ENCODE measurements at places on chromosomes 12 and 14.

GRCh38 chr12:116613256-116613655, 54.1 kb downstream of the MAP1LC3B2 start:
- DNase-seq: no peak

- DNase-seq: no peak
Measured at GRCh38 chr14:30211326-30211725, 283.7 kb upstream of the PRKD1 start.

- no peak for DNase-seq
Measured at GRCh38 chr12:88496891-88497371, 83.3 kb downstream of the KITLG start.

DNA sequence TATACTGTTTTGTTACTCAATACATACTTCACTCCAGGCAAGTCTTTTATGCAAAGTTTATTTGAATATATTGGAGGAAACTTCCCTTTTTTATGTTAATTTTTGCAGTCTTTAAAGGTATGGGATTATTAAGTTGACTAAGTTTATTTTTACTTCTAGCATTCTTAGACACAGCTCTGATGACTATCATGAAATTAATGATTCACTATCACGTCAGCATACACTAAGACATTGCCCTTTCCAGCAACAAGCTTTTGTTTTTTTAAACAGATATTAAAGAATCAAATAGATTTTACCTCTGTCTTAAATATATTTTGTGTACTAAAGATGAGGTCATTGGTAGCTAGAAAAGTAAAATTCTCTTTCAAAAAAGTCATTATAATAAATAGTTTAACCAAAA, 52.1 kb downstream of the DERA start:
- DNase-seq: no peak

- DNase-seq: no peak
Measured at GRCh38 chr14:52013984-52014600, 24.7 kb downstream of the RTRAF start.

GRCh38 chr12:120905856-120906384, 1.8 kb upstream of the SPPL3 start:
- no peak for DNase-seq

- DNase-seq: no peak
Measured at GRCh38 chr12:93273834-93274564, 103.7 kb upstream of the NUDT4 start.

GRCh38 chr12:67640863-67641262, 7.7 kb upstream of the DYRK2 start:
- no peak for DNase-seq

DNA sequence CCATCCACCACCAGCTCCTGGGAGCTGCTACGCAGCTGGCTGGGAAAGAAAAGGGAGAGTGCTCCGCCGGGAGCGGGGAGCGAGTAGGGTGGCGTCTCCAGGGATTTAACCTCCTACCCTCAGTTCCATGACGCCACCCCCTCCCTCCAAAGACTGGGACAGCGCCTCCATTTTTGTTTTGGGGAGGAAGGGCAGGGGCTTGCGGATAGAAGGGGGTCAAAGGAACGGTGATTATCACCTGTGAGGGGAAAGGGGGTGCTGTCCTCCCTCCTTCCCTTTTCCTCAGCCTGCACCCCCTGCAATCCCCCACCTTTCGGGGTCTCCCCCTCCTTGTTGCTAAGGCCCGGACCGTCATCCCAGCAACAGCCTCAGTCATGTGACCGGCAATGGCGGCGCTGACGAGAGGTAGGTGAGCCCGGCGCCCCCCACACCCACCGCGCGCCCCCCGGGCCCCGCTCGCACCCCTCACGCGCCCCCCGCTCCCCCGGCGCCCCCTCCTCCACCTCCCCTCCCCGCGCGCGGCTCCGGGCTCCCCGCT, at the start of gene DTX3:
DTX3 (plus strand) TSS at position 371 of the 538 bp plus-strand sequence. CDS start 1,694 bp downstream, outside the sequence.
- DNase-seq: no peak

GRCh38 chr12:51971679-51972421, 20.4 kb downstream of the ACVR1B start:
- DNase-seq: peak; percentile 63

GRCh38 chr14:35299708-35300107, 7.5 kb downstream of the PSMA6 start:
- DNase-seq: no peak

DNA sequence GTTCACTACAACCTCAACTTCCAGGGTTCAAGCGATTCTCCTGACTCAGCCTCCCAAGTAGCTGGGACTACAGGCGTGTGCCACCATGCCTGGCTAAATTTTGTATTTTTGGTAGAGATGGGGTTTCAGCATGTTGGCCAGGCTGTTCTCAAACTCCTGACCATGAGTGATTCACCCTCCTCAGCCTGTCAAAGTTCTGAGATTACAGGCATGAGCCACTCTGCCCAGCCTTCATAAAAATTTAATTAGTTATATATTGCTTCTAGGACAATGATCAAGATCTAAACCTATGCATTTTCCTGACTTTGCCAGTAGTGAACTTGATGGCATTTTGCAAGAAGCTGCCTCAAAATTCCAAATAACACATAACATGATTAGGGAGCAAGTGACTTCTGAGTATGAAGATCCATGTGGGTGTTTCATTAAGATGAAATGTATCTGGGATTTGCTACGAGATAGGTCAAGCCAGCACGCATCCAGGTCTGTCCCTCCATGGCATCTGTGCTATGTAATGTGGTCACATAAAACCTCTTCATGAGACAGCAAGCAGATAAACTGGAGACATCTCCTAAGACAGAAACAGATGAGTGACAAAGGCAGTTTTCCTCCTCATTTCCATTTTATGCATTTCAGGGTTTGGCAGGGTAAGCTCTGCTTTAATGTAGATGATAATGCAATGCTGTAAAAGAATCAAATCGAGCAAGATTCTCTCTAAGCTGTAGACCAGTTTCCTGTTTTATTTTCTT, 319.4 kb upstream of the ATP2B1 start:
- no peak for DNase-seq

DNA sequence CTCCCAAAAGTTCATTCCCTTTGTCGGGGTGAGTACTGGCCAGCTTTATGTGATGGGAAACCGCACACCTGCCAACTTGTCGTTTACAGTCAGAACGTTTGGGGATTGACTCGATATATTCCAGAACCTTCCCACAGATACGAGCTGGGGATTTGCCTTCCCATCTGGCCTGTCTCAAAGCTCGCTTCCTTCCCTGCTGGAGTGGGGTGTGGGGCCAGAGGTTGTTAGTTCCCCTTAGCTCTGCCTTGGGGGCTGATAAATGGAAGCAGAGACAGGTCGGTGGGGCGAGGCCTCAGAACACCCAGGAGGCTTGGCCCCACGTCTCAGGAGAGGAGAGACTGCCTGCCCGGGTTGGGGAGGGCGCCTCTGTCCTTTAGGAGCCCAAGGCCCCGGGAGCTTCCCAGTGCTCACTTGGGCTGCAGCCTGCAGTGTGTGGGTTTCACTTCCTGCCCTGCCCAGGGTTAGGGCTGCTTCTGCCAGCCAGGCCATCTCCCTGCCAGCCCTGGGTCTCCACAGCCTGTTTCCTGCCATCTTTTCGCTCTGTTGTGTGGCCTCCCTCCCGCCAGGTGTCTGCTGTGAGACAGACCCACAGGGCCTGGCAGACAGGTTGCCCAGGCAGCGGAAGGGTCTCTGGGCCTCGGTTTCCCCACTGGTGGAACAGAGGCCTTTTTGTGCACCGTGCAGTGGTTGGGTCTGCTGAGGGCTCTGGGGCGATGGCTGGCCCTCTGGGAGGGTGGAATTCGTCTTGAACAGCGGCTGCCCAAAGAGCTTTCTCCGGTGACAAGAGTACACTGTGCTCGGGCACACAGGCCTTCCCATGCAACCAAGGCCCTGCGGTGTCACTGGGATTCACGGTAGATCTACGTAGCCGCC, 8.1 kb upstream of the TEX22 start:
- DNase-seq: peak; percentile 48

DNA sequence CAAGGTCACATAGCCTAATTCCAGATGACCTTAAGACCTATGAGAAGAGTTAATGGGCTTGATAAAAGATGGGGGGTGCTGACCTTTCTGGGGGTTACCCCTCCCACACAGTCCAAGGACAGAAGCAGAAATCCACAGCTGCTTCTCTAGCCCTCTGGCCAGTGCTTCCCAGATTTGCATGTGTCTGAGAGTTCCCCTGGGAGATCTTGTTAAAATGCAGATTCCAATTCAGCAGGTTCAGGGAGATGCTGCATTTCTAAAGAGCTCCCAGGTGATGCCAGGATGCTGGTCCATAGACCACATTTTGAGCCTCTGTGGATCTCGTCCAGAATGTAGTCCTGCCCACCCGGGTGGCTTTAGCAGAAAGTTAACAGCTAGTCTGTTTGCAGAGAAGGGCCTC, 82.1 kb downstream of the WSCD2 start:
- no peak for DNase-seq

DNA sequence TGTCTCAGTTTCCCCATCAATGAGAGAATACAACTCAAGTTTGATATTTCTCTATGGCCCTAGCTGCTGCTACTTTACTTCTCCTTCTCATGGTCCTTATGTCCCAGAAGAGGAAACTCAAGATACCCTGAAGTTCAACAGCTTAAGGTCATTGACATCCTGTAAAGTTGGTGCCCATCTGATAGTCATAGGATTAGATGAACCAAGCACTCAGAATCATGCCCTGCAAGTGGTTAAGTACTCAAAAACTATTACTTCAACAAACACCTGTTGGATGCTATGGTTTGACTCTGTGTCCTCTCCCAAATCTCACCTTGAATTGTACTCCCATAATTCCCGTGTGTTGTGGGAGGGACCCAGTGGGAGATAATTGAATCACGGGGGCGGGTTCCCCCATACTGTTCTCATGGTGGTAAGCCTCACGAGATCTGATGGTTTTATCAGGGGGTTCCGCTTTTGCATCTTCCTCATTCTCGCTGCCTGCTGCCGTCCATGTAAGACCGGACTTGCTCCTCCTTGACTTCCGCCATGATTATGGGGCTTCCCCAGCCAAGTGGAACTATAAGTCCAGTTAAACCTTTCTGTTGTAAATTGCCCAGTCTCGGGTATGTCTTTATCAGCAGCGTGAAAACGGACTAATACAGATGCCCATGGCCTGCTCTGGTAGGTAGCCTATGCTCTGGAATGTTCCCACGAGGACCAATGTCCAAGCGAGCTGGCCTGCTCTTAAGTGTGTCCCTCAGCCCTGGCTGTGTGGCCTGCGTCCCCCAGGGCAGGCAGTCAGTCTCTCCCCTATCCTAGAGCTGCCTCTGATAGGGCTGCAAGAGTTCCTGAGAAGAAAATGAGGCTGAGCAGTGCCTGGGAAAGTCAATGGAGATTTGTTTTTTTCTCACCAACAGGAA, 18.1 kb downstream of the CAMKK2 start:
- peak; percentile 94 for DNase-seq

- DNase-seq: no peak
Measured at GRCh38 chr12:57757771-57758170, 2.9 kb downstream of the MARCHF9 start.

DNA sequence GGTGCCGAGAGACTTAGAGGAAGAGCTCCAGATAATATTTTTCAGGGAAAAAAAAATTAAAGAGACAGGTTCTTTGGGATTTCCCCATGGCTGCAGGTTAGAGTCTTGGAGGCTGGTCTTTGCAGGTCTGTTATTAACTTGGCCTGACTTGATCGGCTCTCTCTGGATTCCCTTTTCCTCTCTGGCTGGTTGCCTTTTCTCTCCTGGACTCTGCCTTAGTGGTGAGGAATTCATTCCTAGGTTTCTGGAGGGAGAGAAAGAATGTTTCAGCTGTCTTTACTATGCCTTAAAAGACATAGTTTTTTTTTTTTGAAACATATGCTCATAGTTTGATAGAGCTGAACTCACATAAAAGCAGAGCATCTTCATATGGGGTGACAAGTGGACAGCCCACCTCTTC, 336.3 kb downstream of the BMP4 start:
- no peak for DNase-seq

GRCh38 chr12:65313719-65314317, 35.3 kb downstream of the MSRB3 start:
- DNase-seq: no peak

DNA sequence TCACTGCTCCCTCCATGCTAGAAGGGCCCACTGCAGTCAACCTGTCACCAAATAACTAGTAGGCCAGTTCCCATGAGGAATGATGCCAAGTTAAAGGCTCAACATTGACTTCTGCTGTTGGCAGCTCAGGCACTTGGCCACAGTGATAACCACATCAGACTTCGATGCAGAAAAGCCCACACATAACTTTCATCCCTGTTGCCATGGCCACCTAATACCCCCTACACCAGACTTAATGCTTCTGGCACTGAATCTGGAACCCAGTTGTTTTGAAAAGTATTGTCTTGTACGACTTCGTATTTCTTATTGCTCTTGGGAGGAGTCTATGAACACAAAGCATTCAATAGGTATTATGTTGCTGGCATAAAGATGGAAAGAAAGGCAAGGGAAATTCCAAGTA, 44.3 kb upstream of the HELB start:
- DNase-seq: no peak

GRCh38 chr12:124381456-124382296, 86.8 kb downstream of the RFLNA start:
- peak; percentile 74 for DNase-seq

- no peak for DNase-seq
Measured at GRCh38 chr12:46553911-46554310, 181.3 kb upstream of the SLC38A2 start.

GRCh38 chr12:107436376-107436775, 249.2 kb upstream of the PWP1 start:
- DNase-seq: no peak

- DNase-seq: peak; percentile 10
Measured at GRCh38 chr14:54942913-54943312, 40.3 kb upstream of the GCH1 start.

DNA sequence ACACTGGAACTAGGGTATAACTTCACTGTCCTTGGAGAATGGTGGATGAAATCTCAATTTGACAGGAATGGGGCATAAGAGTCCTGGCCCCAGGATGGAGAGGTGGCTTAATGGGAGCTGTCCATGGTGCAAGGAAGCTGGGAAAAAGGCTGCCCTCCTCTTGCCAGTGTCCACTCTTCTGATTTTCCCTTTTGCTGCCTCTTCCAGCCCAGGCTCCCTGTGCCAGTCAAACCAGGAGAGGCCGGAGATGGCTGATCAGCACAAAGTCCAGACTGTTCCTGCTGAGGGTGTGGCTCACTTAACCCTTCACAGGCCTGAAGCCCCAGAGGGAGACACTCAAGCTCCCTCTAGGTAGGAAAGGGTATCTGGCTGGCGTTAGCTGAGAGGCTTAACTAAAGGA, at the start of gene MYO1A:
MYO1A (minus strand) TSS at position 240 of the 400 bp plus-strand sequence. CDS start 1,806 bp downstream, outside the sequence.
- no peak for DNase-seq

DNA sequence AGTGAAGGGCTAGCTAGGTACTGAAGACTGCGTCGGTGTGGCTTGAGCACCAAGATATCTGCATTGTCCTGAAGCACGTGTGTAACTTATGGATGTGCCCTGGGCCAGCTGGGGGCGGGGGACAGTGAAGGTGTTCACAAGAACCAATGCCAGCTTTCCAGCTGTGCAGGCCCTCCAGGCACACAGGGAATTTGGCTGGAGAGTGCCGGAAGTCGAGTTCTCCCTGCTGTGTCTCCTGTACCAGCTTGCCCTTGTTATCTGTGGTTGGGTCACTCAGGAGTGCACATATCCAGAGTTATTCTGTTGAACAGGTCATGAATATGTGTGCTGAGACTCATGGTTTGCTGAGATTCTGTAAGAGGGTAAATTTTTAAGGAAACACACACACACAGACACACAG, 75.9 kb upstream of the CRY1 start:
- no peak for DNase-seq
